RWPE1 (cell line): ENCODE measurements at places on chromosomes 2 and 18.

GRCh38 chr2:129798626-129799025 lies 180.8 kb upstream of the RAB6C start:
- DNase-seq, result no peak

GRCh38 chr2:71347517-71347916 lies 15.9 kb downstream of the ZNF638 start:
- DNase-seq, result no peak

GRCh38 chr2:138500592-138501424 lies 762 bp upstream of the SPOPL start:
- no peak for DNase-seq

GRCh38 chr18:78587096-78587495 lies 392.5 kb upstream of the SALL3 start:
- peak; percentile 5 for DNase-seq

DNA sequence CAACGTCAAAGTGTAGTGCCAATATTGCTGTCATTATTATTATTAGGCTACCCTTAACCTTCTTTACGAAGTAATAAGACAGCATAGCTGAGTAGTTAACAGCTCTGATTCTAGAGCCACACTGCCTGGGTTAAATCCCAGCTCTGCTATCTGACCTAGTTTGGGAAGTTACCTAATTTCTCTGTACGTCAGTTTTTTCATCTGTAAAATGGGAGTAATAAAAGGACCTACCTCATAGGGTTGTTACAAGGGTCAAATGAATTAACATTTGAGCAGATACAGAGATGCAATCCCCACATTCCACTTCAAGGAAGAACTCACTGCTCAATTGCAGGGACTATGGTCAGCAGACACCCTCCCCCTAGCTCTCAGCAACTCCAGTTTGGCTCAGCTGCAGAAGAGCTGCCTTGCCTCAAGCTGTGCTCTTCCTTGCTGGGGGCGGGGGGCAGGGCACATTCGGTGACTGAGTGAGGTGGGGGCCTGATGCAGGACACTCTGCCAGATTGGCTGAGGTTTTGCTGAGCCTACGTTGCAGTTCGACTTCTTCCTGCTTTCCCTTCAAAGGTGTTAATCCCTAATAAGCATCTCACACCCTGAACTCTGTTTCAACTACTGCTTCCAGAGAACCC lies 11.0 kb upstream of the LGALSL start:
- DNase-seq, result no peak
